ENCODE measurements at places on chromosomes 1 and 21.

DNA sequence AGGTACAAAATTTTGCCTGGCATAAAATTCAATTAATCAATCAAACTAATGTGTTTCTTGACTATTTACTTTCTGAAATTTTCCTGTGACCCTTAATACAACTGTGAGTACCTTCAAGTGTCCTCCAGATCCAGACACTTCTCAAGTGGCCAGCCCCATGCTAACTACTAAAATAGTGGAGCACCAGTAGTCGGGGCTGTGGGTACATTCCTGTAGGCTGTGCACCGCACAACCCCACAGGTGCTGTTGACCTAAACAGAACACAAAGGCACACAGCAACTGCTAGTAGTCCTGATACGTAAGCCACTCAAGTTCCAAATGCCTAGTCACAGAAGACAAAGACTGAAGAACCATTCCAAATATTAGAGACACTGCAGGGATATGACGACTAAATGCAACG is 36.6 kb downstream of the TMEM50B start:
- DNase-seq: no peak

DNA sequence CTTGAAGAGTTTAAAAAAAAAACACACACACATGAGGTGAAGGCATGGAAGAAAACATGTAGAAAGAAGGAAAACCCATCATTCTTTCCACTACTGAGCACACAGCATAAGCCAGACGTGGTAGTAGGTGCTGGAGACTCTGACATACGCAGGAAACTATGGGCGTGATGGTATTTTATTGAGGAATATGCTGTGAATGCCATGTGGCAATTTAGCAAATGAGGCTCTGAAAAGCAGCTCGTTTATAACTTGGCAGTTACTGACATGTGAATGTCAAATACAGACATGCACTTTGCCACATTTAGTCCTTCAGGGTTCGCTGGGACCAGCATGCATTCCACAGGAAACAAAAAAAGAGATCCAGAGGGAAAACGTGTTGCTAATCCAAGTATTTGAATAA is 74.3 kb upstream of the IFNAR2 start:
- DNase-seq: no peak

GRCh38 chr1:4344065-4344732 is 310.2 kb upstream of the AJAP1 start:
- no peak for DNase-seq

- DNase-seq: no peak
Observed at GRCh38 chr1:55179177-55179835, 35.9 kb downstream of the USP24 start.

- DNase-seq: no peak
Observed at GRCh38 chr1:208907790-208908189, 663.6 kb upstream of the PLXNA2 start.
